ENCODE measurements at places on chromosomes 5 and 9.

DNA sequence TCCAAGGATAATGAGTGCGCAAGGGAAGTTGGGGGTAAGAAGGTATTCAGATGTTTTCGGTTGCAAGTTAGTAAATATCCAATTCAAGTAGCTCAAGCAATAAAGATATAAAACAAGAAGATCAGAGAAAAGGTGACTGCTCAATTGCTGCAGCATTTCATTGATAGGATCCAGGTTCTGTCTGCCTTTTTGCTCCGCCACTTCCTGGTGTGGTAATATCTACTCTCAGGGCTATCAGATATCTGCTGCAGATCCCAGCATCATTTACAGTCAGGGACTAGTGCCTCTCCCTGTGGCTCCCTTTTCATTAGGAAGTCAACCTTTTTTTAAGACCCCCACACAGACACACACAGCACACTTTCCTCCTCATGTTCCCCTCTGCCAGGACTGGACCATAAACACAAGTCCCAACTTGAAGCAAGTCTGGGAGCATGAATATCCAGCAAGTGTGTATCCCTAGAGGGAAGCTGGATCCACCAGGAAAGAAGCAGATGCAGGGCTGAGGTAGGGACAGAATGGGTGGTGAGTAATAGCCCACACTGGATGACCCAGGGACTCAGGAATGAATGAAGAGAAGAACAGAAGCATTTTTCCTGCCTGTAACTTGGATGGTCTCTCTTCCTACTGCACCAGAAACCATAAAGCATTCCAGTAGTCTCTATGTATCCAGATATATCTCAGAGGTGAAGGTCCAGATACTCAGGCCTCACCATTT lies 53.7 kb downstream of the ZNF622 start:
- DNase-seq, result no peak

- no peak for DNase-seq
Observed at GRCh38 chr9:76608575-76609273, 149.7 kb downstream of the GCNT1 start.

GRCh38 chr9:125587819-125588460 lies 119.1 kb downstream of the MAPKAP1 start:
- DNase-seq, result no peak

DNA sequence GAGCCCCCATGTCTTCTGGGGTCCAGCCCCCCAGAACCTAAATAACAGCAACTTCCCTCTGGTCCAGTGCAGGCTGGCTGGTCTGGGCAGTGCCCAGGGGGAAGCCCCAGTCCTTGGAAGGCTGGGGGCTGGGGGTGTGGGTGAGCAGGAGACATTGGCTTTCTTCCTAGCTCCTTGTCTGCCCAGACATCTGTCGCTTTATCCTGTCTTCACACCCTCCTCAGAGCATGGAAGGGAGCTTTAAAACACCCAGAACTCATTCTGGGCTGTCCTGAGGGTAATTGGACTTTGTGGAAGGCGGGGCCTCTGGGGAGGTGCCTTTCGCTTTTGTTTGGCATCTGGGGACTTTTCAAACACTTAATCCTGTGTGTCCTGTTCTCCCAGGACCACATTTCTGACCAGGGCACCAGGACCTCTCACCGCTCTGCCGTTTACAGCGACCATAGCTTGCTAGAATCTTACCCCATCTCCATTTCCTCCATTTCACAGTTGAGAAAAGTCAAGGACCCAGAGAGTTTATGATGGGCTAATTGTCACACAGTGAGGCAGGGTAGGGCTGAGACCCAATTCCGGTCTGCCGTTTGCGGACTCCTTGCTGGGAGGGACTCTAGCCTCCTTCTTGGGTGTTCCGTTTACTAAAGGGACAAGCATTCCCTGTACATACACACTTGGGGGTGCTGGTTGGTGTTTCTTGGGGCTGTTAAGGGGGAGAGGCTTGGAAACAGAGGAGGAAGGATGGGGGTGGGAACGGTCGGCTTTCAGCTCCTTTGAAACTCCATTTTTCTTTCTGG lies 1.1 kb downstream of the GSN start:
- DNase-seq, result no peak

DNA sequence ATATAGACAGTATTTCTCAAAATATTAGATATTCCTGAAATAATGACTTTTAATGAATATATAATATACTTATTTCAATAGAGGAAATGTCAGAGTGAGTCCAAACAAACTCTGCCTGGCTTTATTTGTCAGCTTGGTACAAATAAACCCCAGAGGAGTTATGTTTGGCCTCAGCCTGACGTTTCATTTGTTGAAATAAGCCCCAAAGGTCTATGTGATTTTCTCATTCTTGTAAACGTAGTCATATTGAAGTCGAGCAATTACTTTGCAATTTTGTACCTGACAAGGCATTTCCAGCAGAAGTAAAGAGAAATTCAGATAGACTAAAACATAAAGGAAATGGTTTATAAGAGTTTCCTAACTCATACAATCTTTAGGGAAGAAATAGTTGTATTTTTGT lies 57.9 kb downstream of the MCCC2 start:
- no peak for DNase-seq

DNA sequence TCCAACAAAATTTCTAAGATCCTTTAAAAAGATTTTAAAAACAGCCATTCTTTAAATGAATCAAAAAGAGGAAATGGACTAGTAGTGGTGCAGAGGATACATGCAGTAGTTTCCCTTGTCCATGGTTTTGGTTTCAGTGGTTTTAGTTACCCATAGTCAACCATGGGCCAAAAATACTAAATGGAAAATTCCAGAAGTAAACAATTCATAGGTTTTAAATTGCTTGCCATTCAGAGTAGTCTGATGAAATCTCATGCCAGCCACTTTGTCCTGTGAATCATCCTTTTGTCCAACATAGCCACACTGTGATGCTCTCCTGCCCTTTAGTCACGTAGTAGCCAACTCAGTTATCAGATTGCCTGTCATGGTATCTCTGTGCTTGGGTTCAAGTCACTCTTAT lies 286.1 kb downstream of the ANXA1 start:
- no peak for DNase-seq

DNA sequence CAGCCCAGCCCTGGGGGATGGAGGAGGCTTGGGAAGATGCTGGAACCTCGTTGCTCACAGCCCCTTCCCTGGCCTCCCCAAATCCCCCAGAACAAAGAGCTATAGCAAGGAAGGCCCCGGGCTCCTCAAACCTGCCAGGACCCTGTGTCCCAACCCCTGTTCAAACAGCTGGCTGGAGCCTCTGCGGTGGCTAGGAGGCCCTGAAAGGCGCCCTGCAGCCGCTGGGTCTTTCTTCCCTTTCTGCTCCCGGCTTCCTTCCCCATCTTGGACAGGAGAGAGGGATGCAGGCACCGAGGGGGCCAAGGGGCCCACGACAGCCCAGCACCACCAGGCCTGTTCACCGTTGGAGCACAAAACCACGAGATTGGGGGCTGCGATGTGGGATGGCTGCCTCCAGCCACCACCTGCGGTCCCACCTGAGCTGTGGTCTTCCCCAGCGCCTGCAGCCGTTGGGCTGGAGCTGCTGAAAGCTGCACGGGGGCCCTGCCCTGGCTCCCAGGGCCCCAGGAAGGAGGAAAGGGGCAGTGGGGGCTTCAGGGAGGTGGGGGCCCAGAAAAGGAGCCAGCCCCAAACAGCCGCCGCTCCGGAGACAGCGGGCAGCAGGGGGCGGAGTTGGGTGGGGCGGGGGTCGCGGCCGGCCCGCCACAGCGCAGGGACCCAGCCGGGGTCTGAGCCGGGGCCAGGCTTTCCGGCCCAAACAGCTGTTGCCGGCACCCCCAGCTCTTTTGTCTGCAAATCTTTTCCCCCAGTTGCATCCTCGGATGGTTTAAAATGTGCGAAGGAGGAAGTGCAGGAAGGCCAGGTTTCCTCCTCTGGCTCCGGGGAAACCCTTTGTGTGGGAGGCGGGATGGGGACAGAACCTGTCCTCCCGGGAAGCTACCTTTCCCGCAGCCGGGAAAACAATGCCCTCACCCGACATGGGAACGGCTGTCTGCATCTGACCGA lies 16.1 kb downstream of the NOTCH1 start:
- DNase-seq, result no peak

DNA sequence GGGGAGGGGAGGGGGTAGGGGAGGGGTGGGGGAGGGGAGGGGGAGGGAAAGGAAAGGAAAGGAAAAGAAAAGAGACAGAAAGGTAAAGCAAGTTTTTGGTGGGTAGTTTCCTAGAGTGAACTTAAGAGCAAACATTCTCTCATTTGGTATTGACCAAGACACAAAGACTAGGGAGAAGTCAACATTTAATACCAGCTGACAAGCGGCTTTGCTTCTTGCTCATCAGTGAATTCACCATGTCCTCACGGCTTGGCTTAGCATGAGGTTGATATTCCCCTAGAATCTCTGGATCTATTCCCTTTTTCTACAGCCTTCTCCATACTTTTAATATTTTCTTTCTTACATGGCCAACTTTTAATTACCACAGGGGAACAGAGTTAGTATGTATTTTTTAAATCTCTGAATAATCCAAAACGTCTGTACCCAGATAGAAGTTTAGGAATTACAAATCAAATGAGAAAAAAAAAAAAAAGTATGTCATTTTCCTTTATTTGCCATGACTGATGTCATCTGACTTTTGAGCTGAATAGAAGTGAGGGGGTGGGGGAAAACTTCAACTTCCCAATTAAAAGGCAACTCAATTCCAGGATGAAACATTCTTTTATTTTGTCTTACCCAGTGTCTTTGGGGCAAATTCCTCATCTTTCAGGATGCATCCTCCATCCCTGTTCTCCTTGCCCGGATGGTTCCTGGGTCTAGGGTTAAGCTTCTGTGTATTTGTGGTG lies 40.1 kb upstream of the GLIS3 start:
- no peak for DNase-seq

GRCh38 chr9:69975681-69976080 lies 68.0 kb upstream of the MAMDC2 start:
- no peak for DNase-seq

DNA sequence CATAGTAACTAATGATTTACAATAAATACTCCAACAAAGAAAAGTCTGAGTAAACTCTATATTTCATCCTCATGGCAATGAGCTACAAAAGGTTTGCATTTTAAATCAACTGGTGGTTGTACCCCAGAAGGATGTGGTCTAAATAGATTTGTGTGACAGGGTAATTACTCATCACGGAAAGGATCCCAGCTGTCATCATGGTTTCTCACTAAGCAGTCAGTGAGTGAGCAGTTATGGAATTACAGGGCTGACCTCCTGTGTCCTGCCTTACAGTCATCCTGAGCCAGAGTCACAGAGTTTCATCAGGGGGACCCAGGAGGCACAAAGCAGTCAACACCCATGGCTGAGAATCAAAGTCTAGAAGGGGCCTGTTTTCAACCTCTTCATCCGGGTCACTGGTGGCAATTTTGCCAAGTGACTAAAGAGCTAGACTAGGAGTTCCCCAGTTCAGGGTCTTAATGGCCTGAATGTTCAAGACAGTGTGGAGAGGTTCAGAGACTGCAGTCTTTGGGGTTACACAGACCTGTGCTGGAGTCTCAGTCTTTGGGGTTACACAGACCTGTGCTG lies 210.7 kb upstream of the SLC24A2 start:
- no peak for DNase-seq

DNA sequence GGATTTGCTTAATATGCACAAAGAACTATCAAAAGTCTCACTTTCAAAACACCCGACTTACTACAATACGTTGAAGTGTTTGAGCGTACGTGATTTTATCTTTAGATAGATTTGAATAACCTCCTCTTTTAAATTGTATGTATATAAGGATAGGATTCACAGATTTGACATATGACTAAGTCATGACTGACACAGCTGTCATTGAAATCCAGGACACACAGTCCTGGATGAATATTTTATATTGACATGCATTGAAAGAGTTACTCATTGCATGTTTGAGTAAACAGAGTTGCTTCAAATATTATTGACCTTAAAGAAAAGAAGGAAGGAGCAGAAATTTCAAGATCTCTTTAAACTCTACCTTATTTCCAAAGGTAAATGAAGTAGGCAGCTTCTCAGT lies 3.3 kb downstream of the MUSK start:
- DNase-seq, result no peak

GRCh38 chr5:21910731-21911130 lies 942.4 kb downstream of the CDH12 start:
- DNase-seq, result no peak

DNA sequence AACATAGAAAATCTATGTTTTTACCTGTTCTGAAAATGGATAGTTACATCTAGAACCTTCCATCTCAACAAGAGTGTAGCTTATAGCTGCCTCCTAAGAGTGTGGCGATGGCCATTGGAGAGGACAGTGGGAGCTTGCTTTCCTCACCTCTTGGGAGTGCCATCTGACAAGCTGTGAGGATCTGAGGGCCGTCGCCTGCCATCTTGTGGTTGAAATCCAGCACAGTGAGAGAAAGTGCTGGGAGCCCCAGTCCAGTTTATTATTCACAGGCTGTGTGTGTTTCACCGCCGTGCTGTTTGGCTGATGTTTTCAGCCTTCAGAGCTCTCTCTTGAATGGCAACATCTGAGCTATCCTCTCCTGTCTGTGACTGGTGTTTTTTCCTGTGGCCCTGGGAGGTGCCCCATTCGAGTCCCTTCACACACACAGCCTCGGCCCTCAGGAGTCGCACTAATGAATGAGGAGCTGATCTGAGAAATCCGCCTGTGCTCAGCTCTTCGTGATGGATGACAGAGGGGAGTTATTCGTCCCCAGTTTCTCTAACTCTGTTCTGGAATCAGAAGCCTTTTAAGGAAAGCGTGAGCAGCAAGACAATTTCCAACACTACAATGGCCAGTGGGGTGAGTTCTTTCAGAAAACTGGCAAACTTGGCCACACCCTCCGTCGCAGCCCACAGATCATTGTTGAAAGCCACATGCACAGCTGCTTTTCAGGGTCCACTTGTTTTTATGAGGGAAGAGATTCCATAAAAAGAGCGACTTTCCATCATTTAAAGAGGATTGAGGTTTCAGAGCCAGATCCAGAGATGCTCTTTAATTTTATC lies 170.3 kb downstream of the PDZD2 start:
- peak; percentile 83 for DNase-seq

DNA sequence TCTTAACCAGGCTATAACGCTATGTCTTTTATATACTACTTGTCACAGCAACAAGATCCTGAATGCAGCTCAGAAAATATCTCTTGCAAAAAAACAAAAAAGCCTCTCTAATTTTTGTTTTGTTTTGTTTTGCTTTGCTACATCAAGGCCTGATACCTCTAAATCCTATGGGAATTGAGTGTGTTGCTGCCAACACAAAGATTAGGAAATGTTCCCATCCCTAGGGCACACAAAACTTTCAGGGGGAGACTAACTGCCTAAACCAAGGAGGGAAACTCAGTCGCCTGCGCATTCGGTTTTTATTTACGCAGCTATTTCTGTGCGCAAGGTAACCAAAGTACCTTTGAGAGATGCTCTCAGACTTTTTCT lies 1.7 kb downstream of the SSBP2 start:
- DNase-seq, result no peak

GRCh38 chr5:89901346-89901745 lies 508.2 kb downstream of the CETN3 start:
- no peak for DNase-seq

DNA sequence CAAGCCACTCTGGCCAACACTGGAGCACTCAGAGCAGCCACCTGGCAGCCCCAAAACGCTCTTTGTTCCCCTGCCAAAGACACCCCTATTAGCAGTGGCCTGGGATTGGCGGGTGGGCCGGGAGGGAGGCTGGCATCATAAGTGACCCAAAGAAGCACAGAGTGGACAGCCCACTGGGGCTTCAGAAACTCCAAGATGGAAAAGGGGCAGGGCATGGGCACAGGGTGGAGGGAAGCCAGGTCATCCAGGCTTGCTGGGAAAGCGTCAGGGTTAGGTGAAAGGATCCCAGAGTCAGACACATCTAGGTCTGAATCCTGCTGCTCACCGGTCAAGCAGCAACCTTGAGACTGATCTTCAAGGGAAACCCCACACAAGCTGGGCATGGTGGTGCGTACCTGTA lies 14.8 kb downstream of the EEIG1 start:
- DNase-seq, result no peak

All from right atrium auricular region (tissue), 2 donors.